ENCODE measurements at places on chromosomes 12 and 14.
A peak's percentile ranks its signal among the peaks of the same experiment; 100 is the strongest.

- DNase-seq, result no peak
These were observed 35.4 kb upstream of the APPL2 start for GRCh38 chr12:105271364-105271763.

- no peak for DNase-seq
These were observed 19.2 kb downstream of the SLC2A14 start for GRCh38 chr12:7853557-7853956.

DNA sequence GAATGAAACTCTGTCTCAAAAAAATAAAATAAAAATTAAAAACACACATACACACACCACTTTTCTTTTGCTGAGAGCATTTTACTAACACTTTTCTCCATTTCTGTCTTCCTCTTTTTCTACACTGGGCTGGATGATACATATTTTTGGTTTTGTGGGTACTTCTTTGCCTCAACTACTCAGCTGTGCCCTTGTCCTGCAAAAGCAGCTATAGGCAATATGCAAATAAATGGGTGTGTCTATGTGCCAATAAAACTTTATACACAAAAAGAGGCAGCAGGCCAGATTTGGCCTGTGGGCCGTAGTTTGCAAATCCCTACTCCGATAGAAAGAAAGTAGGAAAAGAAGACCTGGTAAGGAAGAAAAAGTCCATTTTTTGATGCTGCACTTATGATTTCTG, 6.5 kb downstream of the CLMN start:
- no peak for DNase-seq

GRCh38 chr12:123681605-123682004, 10.7 kb downstream of the TCTN2 start:
- DNase-seq, result no peak

DNA sequence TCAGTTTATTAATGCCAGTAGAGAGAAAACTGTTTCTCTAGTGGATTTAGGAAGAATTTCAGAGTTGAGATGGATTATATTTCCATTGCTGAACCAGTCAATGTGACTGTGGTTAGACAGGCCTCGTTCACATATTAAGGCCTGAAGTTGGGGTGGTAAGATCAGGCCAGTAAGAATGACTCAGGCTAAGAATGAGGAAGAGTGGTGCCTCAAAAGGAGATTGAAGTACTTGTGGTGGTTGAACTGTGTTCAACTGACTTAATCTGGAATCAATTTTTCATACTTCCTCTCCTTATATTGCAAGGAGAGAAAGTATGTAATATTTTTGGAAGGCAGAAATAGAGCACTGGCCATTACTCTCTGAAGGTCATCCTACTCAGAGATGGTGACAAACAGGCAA, 37.8 kb upstream of the ATF7IP start:
- no peak for DNase-seq

DNA sequence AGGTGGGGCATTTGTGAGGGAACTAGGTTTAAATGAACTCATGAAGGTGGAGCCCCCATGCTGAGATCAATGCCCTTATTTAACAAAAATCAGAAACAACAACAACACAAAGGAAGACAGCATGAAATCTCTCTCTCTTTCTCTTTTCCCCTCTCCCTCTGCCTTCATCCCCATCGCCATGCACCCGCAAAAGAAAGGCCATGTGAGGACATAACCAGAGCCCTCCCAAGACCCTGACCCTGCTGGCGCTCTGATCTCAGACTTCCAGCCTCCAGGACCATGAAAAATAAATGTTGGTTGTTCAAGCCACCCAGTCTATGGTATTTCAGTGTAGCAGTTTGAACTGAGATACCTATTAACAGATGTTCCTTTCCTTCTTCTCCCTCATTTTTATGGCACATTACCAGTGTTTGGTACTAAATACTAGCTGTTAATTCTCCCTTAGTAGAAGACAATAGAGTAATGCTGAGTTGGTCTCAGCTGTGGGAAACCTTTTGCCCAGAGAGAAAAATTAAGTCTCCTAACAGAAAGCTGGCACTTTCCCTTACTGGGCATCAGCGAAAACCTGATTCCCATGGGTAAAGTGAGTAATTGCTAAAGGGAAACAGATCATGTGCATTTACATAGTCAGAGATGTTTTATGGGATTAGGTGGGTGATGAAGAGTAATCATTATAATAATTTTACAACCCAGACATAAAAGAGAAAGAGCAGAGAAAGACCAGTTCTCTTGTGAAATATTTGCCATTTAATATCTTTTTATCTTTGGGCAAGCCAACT, 264.0 kb upstream of the PLEKHG7 start:
- DNase-seq, result no peak

GRCh38 chr14:67395876-67396189, 16.1 kb downstream of the PLEK2 start:
- no peak for DNase-seq

DNA sequence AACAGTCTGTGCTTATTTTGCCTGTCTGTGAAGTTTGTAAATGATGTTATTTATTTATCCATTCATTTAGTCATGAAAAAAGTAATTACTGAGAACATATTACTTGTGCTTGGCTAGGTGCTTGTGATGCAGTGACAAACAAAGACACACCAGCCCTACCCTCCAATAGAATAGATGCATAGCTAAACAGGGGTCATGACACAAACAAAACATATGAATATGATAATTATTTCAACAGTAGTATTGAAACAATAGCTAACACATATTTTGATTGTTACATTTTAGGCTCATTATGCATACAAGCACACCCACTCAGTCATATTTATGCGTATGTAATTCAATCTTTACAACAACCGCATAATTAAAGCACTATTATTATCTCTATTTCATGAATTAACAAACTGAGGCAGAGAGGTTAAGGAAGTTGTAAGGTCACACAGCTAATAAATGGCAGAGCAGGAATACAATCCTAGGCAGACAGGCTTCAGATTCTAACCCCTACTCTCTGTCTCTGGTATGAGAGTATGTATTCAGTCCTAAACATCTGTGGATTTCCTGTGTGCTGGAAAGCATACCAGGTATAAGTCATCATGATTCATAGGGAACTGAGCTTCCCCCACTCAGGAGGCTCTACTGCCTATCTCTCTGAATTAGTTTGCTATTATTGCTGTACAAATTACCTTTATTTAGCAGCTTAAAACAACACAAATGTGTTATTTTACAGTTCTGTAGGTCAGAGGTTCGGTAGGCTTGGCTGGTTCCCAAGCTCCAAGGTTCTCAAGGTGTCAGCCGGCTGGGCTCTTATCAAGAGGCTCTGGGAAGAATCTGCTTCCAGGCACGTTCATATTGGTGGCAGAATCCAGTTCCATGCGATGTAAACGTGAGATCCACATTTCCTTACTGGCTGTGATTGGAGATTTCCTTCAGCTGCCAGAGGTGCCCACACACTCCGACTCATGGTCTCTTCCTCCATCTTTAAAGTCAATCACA, 509.4 kb downstream of the GALC start:
- no peak for DNase-seq

GRCh38 chr14:51462182-51462581, 189.5 kb upstream of the FRMD6 start:
- no peak for DNase-seq

GRCh38 chr14:26984311-26985177, 386.7 kb upstream of the NOVA1 start:
- DNase-seq, result peak; percentile 61

DNA sequence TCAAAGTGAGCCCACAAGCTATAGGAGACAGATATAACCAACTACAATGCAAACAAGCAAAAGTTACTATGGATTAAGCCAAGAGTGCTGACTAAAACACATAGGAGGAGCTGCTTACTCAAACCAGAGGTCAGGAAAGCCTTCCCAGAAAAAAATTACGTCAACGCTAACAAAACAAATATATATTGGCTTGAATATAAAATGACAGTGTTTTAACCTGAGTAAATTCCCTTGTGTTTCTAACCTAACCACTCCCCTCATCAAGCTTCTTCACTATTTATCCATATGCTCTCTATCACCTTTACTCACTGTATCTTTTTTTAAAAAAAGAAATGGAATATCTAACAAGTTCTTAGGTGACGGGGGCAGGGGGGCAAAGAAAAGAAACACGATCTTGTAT, 115.9 kb downstream of the MED13L start:
- no peak for DNase-seq

DNA sequence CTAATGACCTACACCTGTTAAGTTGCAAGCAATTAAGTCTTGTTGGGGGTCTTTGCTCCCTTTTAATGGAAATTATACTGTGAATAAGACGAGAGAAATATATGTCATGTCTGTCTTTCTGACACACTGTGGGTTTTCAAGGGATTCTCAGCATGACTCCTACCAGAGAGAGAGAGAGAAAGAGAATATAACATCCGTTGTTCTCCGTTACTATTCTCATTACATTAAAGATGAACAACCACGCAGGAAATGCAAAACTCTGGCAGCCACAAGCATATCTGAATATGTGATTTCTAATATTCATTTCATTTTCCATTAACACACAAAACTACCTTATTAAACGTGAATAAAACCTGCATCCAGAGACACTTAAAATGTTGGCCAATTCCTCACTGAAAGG, 67.3 kb upstream of the EGLN3 start:
- DNase-seq, result no peak

DNA sequence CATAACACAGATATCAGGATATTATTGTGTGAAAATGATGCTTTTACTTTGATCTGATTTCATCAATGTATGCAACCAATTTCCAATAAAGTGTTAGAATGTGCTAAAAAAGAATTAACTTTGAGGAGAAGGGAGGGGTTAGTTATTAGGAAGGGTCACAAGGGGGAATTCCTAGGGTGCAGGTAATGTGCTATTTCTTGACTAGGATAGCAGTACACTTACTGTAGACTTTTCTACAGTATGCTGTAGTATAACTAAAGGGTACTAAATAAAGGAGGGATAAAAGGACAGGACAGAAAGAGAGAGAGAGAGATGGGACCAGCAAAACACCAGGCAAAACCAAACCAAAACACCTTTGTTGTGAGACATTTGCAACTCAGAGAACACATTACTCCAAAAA, 121.4 kb upstream of the RAP1B start:
- DNase-seq, result no peak

DNA sequence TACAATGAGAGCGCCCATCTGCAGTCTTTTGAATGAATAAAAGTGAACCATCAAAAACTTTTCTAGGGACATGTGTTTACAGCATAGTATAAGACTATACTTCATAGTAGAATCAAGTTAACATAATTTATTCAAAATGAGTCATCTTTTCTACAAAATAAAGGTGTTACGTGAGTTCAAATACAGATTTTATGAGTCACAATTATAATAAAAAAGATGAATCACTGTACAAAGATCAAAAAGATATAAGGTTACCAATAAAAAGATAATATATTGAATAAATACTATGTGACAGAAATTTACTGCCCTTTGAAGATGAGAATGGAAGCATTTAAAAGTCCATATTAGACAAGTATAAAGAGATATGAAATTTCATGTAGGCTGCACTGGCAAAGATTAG, 2.8 kb downstream of the MBIP start:
- no peak for DNase-seq

- peak; percentile 45 for DNase-seq
These were observed 16.4 kb upstream of the ESPL1 start for GRCh38 chr12:53251477-53252348.

DNA sequence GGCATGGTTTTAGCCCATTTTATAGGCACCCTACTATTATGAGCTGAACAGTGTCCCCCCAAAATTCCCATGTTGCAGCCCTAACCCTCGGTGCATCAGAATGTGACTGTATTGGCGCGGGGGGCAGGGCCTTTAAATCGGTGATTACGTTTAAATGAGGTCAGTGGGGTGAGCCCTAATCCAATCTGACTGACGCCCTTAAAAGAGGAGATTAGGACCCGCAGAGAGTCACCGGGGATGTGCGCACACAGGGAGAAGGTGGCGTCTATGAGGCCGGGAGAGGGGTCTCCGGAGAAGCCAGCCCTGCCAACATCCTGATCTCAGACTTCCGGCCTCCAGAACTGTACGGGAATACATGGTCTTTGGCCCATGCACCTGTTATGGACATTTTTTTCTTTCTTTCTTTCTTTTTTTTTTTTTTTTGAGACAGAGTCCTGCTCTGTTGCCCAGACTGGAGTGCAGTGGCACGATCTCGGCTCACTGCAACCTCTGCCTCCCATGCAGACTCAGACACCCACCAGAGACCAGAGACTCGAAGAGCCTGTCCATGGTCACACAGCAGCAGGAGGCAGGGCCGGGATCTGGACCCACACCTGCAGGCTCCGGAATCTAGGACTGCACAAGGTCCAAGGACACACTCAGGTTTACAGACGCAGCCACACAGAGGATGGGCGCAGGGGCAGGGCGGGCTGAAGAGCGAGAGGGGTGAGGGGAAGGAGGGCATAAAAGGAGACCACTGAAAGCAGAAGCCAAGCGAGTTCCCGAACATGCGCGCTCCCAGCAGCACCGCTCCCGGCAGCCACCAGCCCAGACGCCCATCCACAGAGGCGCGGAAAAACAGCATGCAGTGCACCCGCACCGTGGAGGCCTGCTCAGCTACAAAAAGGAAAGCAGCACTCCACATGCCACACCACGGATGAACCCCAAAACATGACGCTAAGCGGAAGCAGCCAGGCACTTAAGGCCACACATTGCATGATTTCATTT, 19.0 kb downstream of the SCARB1 start:
- no peak for DNase-seq

DNA sequence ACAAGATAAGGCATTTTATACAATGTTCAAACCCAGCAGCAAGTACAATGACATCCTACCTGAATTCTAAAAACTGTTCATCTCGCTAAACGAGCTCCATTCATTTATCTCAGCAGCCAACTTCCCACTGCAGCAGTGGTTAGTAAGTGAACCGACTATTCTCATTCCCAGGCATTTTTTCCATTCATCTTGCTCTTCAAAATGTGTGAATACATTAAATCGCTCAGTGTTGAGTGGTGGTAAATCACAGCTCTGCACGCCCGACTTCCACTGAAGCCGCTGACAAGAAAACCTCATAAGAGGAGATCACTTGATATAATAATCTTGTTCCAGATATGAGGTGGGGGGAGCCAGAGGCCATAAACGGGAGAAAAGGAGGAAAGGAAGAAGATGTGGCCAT, 746.2 kb upstream of the USP15 start:
- DNase-seq, result no peak

GRCh38 chr12:100381379-100381778, 24.5 kb downstream of the SLC17A8 start:
- DNase-seq, result no peak

DNA sequence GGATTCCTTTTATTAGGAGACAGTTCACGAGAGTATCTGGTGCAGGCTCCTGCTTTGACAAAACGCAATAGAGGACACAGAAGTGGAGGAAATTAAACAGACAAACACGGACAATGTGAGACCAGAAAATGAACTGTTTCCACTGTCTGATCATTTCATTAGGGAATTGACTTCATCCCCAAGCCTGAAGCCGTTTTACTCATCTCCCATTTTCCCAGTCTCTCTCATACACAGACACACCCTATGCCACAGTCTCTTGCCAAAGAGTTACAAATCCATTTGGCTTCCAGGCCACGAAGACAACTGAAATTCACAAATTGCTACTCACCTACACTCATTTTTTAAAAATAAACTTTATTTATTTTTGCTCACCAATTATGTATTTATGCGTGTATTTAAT, 1087.8 kb upstream of the TMEM132C start:
- no peak for DNase-seq

GRCh38 chr12:54983536-54984101, 943 bp downstream of the TESPA1 start:
- no peak for DNase-seq
